ENCODE measurements at places on chromosomes 13 and 19.

DNA sequence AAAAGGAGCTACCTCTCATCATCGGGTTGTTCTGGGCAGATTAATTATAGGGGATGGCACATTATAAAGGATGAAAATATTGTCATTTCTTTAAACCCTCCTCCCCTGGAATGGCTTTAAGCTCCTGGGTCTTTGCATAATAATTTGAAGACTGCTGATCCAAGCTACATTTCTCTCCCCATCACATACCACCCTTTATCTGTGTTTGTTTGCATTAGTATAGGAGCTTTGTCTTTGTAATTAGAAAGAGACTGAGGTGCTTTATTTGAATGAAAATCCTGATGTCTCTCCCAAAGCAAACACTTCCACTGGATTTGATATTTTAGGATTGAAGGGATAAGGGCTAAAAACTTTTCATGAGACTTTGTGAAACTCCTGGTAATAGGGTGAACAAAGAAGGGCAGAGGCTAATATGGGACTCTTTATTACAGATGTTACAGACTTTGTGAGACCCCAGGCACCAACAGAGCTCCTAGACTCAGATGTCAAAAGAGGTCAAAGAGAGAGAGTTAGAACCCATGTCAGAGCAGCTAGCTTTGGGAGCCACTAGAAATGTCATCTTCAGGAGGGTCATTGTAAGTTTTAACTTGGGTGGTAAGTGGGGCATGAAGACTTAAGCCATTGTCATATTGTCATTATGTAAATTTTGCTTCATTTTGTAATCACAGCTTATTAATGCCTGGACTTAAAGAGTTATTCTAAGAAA, 75.3 kb upstream of the RXFP2 start:
- H3K36me3 ChIP-seq = no peaks in the 10 kb centered on the region
- no peaks in the 10 kb centered on the region for H3K27me3 ChIP-seq
- no peak overlapping the region for H3K27ac ChIP-seq
- no peak for DNase-seq
- H3K4me1 ChIP-seq = no peaks in the 10 kb centered on the region

- H3K27ac ChIP-seq = no peak overlapping the region
- H3K4me3 ChIP-seq = no peak overlapping the region
- peaks cover 38% of the 10 kb centered on the region for H3K36me3 ChIP-seq
- no peak for DNase-seq
- no peaks in the 10 kb centered on the region for H3K27me3 ChIP-seq
Measured at GRCh38 chr19:48629599-48630295, 7.4 kb downstream of the DBP start.

DNA sequence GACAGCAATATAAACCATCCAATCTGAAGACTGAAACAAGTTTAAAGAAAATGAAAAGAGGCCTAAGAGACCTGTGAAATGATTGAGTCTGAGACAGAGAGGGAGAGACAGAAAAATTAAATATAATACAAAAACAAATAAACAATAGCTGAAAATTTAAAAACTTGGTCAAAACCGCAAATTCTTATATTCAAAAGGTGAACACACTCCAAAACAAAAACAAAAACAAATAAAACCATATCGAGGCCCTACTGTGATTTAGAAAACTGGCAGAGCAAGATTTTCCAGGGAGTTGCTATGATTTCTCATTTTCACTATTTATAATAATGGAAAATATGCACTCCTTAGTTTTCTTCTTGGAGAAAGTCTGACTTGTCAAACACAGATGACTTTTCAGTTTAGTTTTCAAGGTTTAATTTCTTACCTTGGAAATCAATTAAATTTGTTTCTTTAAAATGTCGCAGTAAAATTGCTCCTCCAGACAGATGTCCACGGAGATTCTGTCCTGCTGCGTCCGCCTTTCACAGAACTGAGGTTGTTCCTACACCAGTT, 1420.3 kb downstream of the UQCRFS1 start:
- no peaks in the 10 kb centered on the region for H3K36me3 ChIP-seq
- H3K27ac ChIP-seq = peak overlapping the region; percentile 74
- no peaks in the 10 kb centered on the region for H3K27me3 ChIP-seq
- peaks cover 9% of the 10 kb centered on the region for H3K4me1 ChIP-seq
- DNase-seq = no peak

- DNase-seq = no peak
- peaks cover 30% of the 10 kb centered on the region for H3K36me3 ChIP-seq
- no peak overlapping the region for H3K27ac ChIP-seq
- no peaks in the 10 kb centered on the region for H3K4me1 ChIP-seq
- no peaks in the 10 kb centered on the region for H3K27me3 ChIP-seq
Measured at GRCh38 chr19:36665832-36666231, 805 bp downstream of the ZNF461 start.

DNA sequence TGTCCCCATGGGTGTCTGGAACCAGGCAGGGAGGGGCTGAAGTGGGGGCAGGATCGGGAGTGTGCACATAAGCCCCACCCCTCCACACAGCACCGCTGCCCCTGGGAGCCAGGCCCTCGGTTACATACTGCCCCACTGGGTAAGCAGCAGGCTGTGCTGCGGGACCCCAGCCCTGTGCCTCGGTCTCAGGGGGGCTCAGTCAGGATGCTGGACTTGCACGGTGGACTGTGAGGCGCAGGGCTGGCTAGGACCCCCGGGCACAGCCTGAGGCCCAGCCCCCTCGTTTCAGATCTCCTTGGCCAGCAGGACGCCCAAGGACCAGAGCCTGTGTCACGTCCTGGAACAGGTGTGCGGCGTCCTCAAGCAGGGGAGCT, 16.3 kb downstream of the MPND start:
- H3K27ac ChIP-seq = no peak overlapping the region
- no peak for DNase-seq
- H3K36me3 ChIP-seq = peaks cover 57% of the 10 kb centered on the region

GRCh38 chr19:343451-343931, 1.1 kb downstream of the MIER2 start:
- no peaks in the 10 kb centered on the region for H3K27me3 ChIP-seq
- peak overlapping the region; percentile 68 for H3K4me3 ChIP-seq

GRCh38 chr13:19618977-19619376, 14.5 kb upstream of the MPHOSPH8 start:
- H3K4me3 ChIP-seq = no peak overlapping the region
- H3K27ac ChIP-seq = no peak overlapping the region
- no peaks in the 10 kb centered on the region for H3K36me3 ChIP-seq
- H3K4me1 ChIP-seq = no peaks in the 10 kb centered on the region
- DNase-seq = no peak
- H3K27me3 ChIP-seq = no peaks in the 10 kb centered on the region

DNA sequence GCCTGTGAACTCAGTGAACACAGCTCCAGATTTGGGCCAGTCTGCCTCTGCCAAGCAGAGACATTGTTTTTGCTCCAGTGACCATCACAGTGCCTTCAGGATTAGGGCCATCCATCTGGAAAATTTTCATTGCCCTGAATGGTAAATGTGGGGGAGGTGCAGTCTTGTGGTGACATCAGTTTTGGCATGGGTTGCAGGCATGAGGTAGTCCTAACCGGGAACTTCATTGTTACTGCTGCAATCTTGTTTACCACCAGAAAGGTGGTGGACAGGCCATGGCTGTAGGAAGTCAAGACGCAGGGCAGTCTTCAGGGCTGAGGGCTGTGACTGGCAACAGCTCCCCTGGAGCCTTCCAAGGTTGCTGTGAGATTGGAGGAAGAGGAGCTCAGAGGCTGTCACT, 55.2 kb downstream of the SPATA13 start:
- no peaks in the 10 kb centered on the region for H3K27me3 ChIP-seq
- DNase-seq = no peak

DNA sequence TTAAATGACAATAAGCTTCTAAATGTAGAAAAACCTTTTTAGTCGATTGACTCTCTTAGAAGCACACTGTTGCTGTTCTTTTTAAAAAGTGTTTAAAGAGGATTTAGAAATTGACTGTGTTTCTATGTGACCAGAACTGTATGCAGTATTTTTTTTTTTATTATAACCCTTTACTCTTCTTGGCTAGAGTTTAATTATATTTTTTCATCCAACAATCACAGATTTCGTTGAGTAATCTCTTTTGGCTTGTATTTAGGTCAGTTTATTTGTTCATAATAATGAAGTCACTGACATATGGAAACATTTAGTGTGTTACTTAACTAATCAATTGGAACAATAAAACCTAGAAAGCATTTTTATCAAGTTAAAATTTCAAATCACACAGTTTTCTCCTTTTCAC, 19.9 kb downstream of the CSNK1A1L start:
- H3K4me1 ChIP-seq = no peaks in the 10 kb centered on the region
- no peaks in the 10 kb centered on the region for H3K36me3 ChIP-seq
- no peak overlapping the region for H3K4me3 ChIP-seq
- DNase-seq = no peak
- H3K27ac ChIP-seq = no peak overlapping the region

DNA sequence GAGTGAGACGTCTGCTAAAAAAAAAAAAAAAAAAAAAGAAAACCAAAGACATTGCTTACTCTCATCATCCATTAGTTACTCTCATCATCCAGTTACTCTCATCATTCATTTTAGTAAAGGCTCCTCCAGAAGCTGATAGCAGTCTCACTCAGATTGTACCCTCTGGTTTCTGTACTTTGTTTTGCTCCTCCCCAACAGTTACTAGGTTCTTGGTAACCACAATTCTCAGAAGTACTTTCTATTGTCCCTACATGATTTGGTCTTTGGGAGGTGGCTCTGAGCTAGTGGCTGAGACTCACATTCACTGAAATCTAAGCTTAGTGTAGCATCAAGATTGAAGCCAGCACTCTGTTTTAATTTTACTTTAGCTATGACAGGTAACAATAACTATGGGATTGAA, 14.3 kb downstream of the ERICH4 start:
- H3K36me3 ChIP-seq = no peaks in the 10 kb centered on the region
- no peak overlapping the region for H3K27ac ChIP-seq
- H3K4me3 ChIP-seq = no peak overlapping the region
- peaks cover 7% of the 10 kb centered on the region for H3K4me1 ChIP-seq
- DNase-seq = no peak

DNA sequence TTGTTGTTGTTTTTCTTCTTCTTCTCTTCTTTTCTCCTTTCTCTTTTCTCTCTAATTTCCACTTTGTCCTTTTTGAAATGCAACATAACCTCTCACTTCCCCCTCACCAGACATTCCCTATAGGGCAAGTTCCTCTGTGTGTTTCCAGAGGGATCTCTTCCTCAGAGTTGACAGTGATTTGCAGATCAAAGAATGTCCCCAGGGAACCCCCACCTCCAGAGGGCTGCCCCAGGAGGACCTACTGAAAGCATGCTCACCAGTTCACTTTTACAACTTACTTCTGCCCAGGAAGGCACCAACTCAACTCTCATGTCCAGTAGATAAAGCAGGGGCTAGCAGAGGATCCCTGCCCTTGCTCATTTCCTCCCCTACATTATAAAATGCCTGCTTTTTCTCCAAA, 1648.0 kb downstream of the PCDH9 start:
- H3K4me1 ChIP-seq = no peaks in the 10 kb centered on the region
- no peak overlapping the region for H3K27ac ChIP-seq
- no peaks in the 10 kb centered on the region for H3K36me3 ChIP-seq

DNA sequence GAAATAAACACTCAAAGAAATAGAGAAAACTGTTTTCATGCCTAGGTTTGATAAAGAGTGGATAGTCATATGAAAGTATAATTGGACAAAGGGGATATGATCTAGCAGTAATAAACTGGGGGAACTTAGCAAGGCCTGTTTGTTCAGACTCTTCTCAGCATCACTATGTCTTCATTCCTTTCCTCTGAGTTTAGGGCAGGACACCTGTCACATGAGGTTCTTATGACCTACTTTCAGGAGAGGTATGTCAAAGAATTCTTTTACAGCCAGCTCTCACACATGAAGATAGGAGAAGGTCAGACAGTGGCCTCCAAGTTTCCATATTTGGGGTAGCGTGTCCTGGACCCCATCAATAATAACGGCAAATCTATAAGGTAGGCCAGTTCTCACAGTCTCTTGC, 11.4 kb upstream of the RFXAP start:
- no peak for DNase-seq
- no peaks in the 10 kb centered on the region for H3K4me1 ChIP-seq
- no peak overlapping the region for H3K27ac ChIP-seq

DNA sequence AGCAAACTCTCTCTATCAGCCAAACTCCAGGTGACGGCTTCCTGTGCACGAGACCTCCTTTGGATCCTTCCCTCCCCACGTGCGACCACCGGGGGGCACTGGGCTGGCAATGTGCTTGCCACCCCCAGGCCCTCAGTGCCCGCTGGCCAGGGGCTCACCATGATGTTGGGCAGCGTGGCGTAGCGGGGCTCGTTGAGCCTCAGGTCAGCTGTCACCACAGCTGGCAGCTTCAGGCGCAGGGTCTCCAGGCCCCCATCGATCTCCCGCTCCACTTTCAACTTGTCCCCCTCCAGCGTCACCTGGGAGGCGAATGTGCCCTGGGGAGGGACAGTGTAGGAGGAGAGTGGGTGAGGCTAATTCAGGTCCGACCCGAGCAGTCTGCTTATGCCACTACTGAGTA, 4.8 kb upstream of the VSIG10L start:
- H3K27ac ChIP-seq = no peak overlapping the region
- peaks cover 14% of the 10 kb centered on the region for H3K36me3 ChIP-seq
- H3K27me3 ChIP-seq = no peaks in the 10 kb centered on the region
- DNase-seq = no peak

DNA sequence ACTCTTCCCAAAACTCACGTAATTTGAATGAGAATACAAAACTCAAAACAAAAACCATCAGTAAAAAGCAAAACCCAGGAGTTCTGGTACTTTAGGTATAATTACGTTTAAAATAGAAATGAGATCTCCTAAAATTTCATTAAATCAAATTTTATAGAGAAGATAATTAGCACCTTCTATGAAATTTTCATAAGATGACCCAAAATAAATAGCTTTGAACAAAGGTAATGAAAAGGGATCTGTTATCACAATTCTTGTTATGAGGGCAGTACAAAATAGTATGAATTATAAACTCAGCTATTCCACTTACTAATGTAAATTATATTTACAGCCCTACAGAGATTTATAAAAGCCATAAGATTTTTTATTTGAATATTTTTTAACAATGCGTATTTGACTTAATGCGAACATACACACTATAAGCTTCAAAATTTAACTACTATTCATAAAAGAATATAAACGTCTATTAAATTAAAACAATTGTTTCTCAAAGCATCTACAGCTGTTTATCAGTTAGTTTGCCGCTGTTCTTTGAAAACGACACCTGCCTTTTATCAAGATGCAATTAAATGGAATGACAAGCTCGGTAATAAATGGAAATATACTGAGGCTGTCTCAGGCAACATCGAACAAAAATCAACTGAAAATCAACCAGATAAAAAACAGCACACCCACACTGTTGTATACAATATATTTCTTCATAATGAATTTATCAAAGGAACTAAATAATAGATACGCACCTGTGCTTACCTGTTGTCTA, 63.8 kb downstream of the KCNRG start:
- no peak overlapping the region for H3K4me3 ChIP-seq
- no peak overlapping the region for H3K27ac ChIP-seq
- no peak for DNase-seq
- H3K4me1 ChIP-seq = peaks cover 5% of the 10 kb centered on the region
- H3K27me3 ChIP-seq = no peaks in the 10 kb centered on the region

GRCh38 chr19:43581467-43581866, 5.9 kb downstream of the PINLYP start:
- H3K27me3 ChIP-seq = no peaks in the 10 kb centered on the region
- H3K36me3 ChIP-seq = no peaks in the 10 kb centered on the region
- no peak for DNase-seq
